ENCODE measurements at places on chromosomes 11 and 22. TPM values are rescaled to one million over a fixed set of nuclear protein-coding genes. Genes with fewer than 3 reads are reported as not detected.

DNA sequence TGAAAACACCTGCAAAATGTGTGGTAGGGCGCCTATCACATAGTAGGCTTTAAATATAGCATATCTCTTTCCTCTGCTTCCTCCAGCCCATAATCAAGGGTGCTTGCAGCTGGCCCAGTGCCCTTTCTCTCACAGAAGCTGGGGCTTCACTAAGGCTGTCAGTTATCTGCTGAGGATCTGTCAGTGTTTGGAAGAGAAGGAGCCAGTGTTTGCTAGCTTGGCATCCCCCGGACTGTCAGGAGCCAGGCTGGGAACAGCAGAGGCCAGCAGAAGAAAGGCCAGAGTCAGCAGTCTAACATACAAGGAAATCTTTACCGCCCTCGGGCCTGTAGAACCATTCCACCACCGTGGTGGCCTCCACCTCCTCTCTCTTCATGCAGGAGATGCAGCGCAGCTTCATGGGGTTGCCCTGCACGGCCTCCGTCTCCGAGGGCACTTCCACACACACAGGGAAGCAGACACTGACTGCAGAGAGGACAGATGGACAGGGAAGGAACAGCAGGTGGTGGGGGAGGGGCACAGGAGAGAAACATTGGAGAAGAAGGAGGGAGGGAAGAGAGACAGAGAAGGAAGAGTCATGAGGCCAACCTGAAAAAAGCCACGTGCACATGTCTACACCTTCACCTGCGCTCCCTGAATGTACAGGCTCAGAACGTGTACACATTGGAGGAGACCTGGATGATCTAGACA lies 9.0 kb downstream of the SCN3B start:
- no peaks in the 10 kb centered on the region for H3K36me3 ChIP-seq
- H3K27me3 ChIP-seq: peaks cover 23% of the 10 kb centered on the region
- no peaks in the 10 kb centered on the region for H3K4me1 ChIP-seq
- no peak overlapping the region for H3K4me3 ChIP-seq
- ATAC-seq: no peak

GRCh38 chr22:33539902-33540751 lies 380.1 kb downstream of the LARGE1 start:
- H3K36me3 ChIP-seq: no peaks in the 10 kb centered on the region
- no peak for ATAC-seq
- no peak overlapping the region for H3K4me3 ChIP-seq
- peaks cover 4% of the 10 kb centered on the region for H3K4me1 ChIP-seq

- no peak for ATAC-seq
- no peaks in the 10 kb centered on the region for H3K4me1 ChIP-seq
- H3K27me3 ChIP-seq: no peaks in the 10 kb centered on the region
- no peak overlapping the region for H3K4me3 ChIP-seq
- H3K36me3 ChIP-seq: peaks cover 5% of the 10 kb centered on the region
Measured at GRCh38 chr11:75289919-75290318, 49.3 kb downstream of the TPBGL start.

- H3K36me3 ChIP-seq: no peaks in the 10 kb centered on the region
- H3K4me3 ChIP-seq: no peak overlapping the region
- no peaks in the 10 kb centered on the region for H3K4me1 ChIP-seq
- no peak for ATAC-seq
- peaks cover 24% of the 10 kb centered on the region for H3K27me3 ChIP-seq
Measured at GRCh38 chr11:125201525-125202141, 37.1 kb downstream of the PKNOX2 start.

GRCh38 chr11:118572061-118572980 lies at the start of gene ARCN1:
Gene ARCN1 (plus strand): TSS chr11:118572409. CDS start chr11:118572548, 139 bp downstream.
- peak within 1 kb of the TSS; percentile 99 for H3K4me3 ChIP-seq
- H3K27ac ChIP-seq: peak within 1 kb of the TSS; percentile 99
- H3K4me1 ChIP-seq: peaks cover 27% of the 10 kb centered on the region
- no peaks in the 10 kb centered on the region for H3K27me3 ChIP-seq

DNA sequence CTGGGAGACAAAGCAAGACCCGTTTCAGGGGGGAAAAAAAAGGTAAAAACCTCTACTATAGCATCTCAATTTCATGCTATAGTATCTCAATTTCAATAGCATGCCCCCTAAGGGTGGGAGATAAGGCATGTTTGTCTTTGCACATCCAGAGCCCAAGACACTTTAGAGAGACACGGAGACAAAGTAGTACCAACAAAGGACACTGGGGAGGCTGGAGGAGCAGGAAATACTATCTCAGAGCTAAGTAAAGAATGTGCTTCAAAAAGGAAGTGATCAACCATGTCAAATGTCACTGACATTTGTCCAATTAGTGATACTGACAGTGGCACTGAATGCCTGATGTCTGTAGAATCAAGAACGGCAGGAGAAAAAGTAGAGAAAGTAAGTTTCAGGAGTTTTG lies 68.6 kb downstream of the RRAS2 start:
- H3K27me3 ChIP-seq: no peaks in the 10 kb centered on the region
- peaks cover 8% of the 10 kb centered on the region for H3K4me1 ChIP-seq
- ATAC-seq: no peak
- H3K36me3 ChIP-seq: peaks cover 51% of the 10 kb centered on the region
- H3K27ac ChIP-seq: no peak overlapping the region
- H3K4me3 ChIP-seq: no peak overlapping the region

DNA sequence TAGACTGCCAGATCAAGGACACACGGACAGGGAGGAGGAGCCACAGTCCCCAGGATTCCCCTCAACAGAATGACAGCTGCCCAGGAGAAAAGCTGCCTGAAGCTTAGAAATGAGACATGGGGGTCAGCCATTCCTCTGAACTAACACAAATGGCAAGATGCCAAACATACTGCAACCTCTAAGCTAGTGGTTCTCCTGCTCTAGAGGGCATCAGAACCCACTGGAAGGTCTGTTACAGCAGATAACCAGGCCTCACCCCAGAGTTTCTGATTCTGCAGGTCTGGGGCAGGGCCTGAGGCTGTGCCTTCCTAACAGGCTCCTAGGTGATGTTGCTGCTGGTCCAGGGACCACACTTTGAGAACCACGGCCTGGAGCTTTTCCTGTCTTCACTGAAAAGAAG lies 28.6 kb upstream of the BID start:
- ATAC-seq: no peak
- no peaks in the 10 kb centered on the region for H3K4me1 ChIP-seq
- no peak overlapping the region for H3K4me3 ChIP-seq
- H3K27ac ChIP-seq: no peak overlapping the region
- no peaks in the 10 kb centered on the region for H3K27me3 ChIP-seq
- peaks cover 27% of the 10 kb centered on the region for H3K36me3 ChIP-seq

GRCh38 chr11:43772733-43773132 lies 92.2 kb downstream of the HSD17B12 start:
- H3K27me3 ChIP-seq: no peaks in the 10 kb centered on the region
- H3K36me3 ChIP-seq: peaks cover 21% of the 10 kb centered on the region
- no peaks in the 10 kb centered on the region for H3K4me1 ChIP-seq
- no peak for ATAC-seq

- H3K4me3 ChIP-seq: no peak overlapping the region
- no peaks in the 10 kb centered on the region for H3K36me3 ChIP-seq
- peaks cover 3% of the 10 kb centered on the region for H3K27me3 ChIP-seq
- no peak for ATAC-seq
- no peaks in the 10 kb centered on the region for H3K4me1 ChIP-seq
- H3K27ac ChIP-seq: no peak overlapping the region
Measured at GRCh38 chr11:131877246-131877942, 507.0 kb downstream of the NTM start.

DNA sequence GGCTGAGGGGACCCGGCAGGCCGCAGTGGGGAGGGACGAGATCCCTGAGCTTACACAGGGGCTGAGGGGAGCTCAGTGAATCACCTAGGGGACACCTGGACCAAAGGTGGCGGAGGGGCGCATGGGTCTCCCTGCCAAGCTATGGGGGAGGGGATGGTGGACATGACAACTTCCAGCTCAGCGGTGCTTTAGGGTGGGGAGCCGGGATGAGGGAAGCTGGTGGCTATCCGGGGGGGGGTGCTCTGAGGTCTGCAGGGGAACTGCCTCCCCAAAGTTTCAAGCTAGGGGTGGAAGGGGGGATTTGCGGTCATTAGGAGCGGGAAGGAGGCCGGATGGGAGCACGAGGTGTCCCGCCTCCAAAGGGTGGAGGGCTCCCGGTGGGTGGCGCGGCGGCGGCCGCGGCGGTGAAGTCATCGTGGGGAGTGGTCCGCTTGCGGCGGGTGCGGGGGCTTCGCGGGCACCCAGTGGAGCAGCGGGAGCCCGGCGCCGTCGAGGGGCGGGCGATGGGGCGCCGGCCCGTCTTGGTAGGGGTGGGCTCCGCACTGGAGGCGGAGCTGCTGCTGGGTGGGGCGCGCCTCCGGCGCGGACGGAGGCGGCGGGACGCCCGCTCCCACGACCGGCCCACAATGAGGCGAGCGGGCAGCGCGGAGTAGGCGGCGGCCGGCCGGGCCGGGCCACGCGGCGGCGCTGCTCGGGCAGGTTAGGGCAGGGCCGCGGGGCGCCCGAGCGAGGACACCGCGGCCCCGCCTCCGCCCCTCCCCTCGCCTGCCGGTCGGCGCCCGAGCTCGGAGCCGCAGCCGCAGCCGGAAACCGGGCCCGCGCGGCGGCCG lies at the start of gene MICALL1:
MICALL1 (plus strand) TSS at position 764 of the 830 bp plus-strand sequence. CDS start 126 bp downstream, outside the sequence.
- H3K36me3 ChIP-seq: no peaks in the 10 kb centered on the region
- H3K4me1 ChIP-seq: peaks cover 16% of the 10 kb centered on the region

DNA sequence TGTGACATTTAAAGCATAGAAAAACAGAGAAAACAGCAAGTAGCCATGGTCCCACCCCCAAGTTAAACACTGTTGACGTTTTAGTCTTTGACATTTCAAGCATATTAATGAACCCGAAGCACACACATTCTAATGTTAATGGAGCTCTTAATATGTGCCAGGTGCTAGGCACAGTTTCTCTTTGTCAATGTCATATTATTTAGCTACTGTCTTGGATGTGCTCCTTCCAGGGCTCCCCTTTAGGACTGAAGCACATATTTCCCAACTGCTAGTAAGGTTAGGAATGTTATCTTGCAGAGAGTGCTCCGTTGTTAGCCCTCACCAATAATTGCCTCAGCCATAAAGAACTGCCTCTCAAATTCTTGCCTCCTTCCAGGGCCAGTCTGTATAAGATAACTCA lies 716.6 kb upstream of the TENM4 start:
- H3K36me3 ChIP-seq: no peaks in the 10 kb centered on the region
- no peaks in the 10 kb centered on the region for H3K27me3 ChIP-seq

DNA sequence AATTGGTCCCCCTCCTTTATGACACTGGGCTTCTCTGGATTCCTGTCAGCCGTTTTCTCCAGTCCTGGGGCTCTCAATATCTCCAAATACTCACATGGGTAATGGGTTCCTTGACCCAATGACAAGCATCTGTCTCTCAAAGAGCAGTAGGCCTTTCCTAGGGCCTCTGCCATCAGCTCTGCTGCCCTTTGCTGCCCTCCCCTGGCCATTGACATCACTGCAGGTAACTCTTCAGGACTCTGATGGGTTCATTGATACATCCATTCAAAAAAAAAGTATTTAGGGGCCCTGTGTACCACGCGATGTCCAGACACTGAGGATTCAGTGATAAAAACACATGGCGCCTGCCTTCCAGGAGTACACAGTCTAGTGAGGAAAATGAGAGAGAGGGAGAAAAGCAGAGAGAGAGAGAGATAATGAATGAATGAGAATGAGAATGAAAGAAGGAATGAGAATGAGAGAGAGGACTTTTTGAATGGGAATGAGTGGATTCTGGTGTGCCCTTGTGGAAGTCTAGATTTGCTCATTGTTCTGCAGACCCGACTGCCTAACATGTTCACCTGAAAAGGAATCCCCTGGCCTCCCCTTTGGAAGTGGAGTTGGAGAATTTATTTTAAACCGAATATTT lies 42.6 kb upstream of the OLFML1 start:
- H3K4me1 ChIP-seq: no peaks in the 10 kb centered on the region
- H3K27me3 ChIP-seq: peaks cover 3% of the 10 kb centered on the region
- no peak overlapping the region for H3K27ac ChIP-seq

DNA sequence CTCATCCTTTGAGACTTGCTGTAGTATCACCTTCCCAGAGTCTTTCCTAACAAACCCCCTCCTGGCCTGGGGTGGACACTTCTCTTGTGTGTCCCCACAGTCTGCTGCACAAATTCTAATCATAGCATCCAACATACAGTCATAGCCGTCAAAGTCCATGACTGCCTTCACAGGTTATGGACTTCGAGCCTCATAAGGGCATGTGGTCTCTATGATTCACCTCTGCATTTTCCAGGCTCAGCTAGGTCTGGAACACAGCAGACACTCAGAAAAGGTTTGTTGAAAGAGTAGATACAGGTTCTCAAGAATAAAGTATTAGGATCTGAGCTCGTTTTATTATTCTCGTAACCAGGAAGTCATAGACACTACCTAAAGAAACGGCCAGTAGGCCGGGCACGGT lies 13.2 kb upstream of the SCUBE2 start:
- no peaks in the 10 kb centered on the region for H3K36me3 ChIP-seq
- peaks cover 11% of the 10 kb centered on the region for H3K27me3 ChIP-seq
- H3K4me3 ChIP-seq: no peak overlapping the region
- H3K4me1 ChIP-seq: no peaks in the 10 kb centered on the region
- ATAC-seq: no peak

GRCh38 chr11:122020902-122021301 lies 95.1 kb downstream of the BLID start:
- H3K4me1 ChIP-seq: no peaks in the 10 kb centered on the region
- no peak overlapping the region for H3K27ac ChIP-seq
- no peak overlapping the region for H3K4me3 ChIP-seq
- no peak for ATAC-seq
- H3K27me3 ChIP-seq: peaks cover 9% of the 10 kb centered on the region
- H3K36me3 ChIP-seq: no peaks in the 10 kb centered on the region

- H3K4me3 ChIP-seq: peak overlapping the region; percentile 78
- H3K36me3 ChIP-seq: no peaks in the 10 kb centered on the region
- H3K27me3 ChIP-seq: peaks cover 18% of the 10 kb centered on the region
Measured at GRCh38 chr11:86671531-86672006, 847 bp downstream of the ME3 start.

DNA sequence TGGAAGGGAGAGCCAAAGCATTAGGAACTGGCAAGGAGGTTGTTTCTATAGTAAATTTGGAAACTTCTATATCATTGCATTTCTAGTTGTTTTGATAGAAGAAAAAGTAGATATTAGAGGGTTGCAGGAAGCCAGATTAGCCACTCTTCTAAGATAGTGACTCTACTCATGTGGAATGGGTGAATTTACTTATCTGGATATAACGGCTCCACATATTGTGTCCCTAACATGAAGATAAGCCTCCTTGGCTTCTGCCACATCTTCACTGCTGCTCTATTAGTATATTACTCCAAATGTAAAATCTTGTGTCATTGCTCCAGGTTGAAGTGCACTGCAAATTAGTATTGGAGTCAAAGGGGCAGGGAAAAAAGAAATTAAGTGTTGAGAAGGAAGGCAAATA lies 283.3 kb downstream of the CASP12 start:
- H3K36me3 ChIP-seq: no peaks in the 10 kb centered on the region
- no peaks in the 10 kb centered on the region for H3K27me3 ChIP-seq
- no peak overlapping the region for H3K4me3 ChIP-seq
- no peak overlapping the region for H3K27ac ChIP-seq
- ATAC-seq: no peak
- H3K4me1 ChIP-seq: peaks cover 16% of the 10 kb centered on the region

OR6A2 gene
- total RNA-seq: 0.13 TPM

SERPING1 gene
- not detected for total RNA-seq

OR5A1 gene
- not detected for total RNA-seq

SLCO2B1 gene
- 2.2 TPM for total RNA-seq

DRD2 gene
- 0.82 TPM for total RNA-seq

HEPHL1 gene
- not detected for total RNA-seq

PLET1 gene
- not detected for total RNA-seq

OR5AL1 gene
- not detected for total RNA-seq

Data from activated T-helper 17 cell treated with anti-CD3 and anti-CD28 coated beads, Interleukin-2, amount 50 U/mL, for 72 hours (primary cell).